ENCODE measurements at places on chromosomes 12 and 14. TPM values are rescaled to one million over a fixed set of nuclear protein-coding genes. Genes with fewer than 3 reads are reported as not detected.

FAM186B gene
- under 0.01 TPM for total RNA-seq

LRP1-AS gene
- not detected for total RNA-seq

C12orf42 gene
- not detected for total RNA-seq

NKX2-1 gene
- total RNA-seq: not detected

A2ML1 gene
- not detected for total RNA-seq

RAD51AP1 gene
- total RNA-seq: 21.9 TPM

TMEM229B gene
- total RNA-seq: not detected
